ENCODE measurements at places on chromosomes 12 and 14.

GRCh38 chr14:101845896-101846295 lies 84.4 kb downstream of the PPP2R5C start:
- DNase-seq: no peak

GRCh38 chr14:96725232-96725631 lies 72.0 kb upstream of the VRK1 start:
- DNase-seq: no peak

DNA sequence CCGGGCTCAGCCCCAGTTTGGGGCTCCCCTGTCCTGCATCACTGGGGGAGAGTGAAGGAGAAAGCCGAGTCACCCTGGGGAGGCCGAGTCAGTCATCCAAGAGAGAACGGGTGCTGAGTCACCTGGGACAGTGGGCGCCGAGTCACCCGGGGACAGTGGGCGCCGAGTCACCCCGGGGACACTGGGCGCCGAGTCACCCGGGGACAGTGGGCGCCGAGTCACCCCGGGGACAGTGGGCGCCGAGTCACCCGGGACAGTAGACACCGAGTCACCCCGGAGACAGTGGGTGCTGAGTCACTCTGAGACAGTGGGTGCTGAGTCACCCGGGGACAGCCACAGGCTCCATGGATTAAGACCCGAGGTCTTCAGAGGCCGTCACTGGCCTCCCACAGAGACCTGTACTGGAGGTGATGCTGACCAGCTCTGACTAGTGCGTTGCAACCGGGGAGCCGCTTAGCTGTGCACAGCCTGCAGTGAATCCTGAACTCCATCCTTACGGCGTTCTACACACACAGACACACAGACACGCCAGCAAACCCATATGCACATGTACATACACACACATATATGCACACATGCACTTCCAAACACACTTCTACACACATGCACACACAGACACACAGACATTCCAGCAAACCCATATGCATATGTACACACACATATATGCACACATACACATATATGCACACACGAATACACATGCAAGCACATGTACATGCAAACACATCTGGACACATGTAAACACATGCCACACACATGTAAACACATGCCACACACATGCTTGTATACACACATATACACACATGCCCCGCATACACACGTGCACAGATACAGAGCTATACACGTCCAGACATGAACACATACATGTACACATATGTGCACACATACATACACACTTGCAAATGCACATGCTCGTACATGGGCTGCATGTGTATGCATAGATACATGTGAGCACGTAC lies 64.9 kb upstream of the GALNT9 start:
- DNase-seq: no peak

DNA sequence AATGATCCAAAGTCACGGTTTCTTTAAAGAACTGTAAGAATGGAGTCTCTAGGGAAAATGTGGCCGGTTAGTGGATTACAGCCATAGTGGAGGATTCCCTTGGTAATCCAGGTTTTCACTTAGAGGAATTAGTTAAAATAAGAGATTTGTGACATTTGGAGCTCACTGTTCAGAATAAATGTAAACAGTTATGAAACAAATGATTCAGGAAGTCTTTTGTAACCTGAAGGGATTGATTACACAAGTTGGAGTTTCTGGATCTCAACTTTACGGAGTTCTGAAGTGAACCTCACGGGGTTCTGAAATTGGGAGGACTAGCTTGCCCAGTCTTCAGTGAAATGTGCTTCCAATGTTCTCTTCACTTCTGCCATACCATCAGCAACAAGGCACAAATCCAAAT lies 234.4 kb upstream of the FKBP4 start:
- no peak for DNase-seq

GRCh38 chr12:75754698-75755097 lies 243.3 kb upstream of the KRR1 start:
- DNase-seq: no peak

DNA sequence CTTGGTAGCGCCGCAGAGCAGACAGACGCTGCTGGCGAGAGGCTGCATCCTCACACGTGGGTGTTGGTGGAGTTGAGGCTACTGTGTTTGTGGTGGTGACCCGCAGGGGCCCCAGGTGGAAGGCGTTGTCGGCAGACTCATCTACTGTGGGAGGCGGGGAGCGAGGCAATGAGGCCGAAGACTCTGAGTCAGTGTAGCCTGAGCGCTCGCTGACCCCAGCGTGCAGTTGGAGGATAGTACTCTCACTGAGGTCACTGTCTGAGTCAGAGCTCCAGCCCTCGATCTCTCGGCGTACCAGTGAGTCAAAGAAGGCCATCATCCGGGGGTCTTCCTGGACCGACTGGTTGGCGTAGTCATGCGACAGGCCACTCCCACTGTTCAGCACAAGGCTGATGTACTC lies 76.0 kb upstream of the ACTN1 start:
- no peak for DNase-seq

GRCh38 chr14:72699852-72700257 lies 194.0 kb downstream of the DPF3 start:
- no peak for DNase-seq

DNA sequence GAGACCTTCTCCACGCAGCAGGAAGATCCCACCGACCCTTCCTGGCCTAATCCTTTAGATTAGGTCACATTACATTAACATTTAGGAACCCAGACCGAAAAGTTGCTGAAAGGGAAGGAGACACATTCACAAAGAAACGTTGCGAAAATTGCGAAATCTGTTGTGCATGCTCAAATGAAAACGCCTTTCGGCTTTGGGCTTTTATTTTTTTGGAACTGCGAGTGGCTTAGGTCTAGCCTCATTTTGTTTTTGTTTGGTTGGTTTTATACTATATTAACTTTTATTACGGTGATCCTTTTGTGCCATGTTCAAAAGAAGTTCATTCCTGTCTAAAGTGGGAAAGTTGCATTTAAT lies 1.5 kb downstream of the MYF6 start:
- no peak for DNase-seq

GRCh38 chr12:126362493-126362892 lies 1297.3 kb downstream of the AACS start:
- no peak for DNase-seq

GRCh38 chr14:100593751-100594624 lies 6.8 kb upstream of the BEGAIN start:
- no peak for DNase-seq

GRCh38 chr14:50069325-50069724 lies 47.0 kb downstream of the VCPKMT start:
- DNase-seq: no peak

DNA sequence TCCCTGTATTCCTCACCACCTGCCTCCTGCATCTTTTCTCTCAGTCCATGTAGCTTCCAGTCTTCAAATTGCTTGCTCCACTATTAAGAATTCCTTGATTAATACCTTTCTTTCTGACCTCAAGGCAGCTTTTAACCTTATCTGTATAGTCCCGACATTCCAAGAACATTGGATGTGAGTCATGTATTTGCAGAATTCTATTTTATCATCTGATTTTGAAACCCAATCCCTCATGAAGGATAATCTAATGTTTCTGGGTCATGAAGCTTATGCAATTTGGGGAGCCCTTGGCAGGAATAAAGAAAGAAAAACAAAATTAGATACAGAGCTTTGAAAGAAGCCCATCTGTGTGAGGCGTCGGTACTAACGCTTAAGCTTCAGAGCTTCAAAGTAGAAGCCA lies 63.4 kb upstream of the CCND2 start:
- no peak for DNase-seq

- DNase-seq: peak; percentile 27
Observed at GRCh38 chr12:27652174-27652763, 44.0 kb upstream of the REP15 start.

GRCh38 chr14:68346556-68347343 lies 446.1 kb downstream of the ZFP36L1 start:
- DNase-seq: no peak

- DNase-seq: peak; percentile 45
Observed at GRCh38 chr12:71846322-71846940, 6.9 kb downstream of the TBC1D15 start.

DNA sequence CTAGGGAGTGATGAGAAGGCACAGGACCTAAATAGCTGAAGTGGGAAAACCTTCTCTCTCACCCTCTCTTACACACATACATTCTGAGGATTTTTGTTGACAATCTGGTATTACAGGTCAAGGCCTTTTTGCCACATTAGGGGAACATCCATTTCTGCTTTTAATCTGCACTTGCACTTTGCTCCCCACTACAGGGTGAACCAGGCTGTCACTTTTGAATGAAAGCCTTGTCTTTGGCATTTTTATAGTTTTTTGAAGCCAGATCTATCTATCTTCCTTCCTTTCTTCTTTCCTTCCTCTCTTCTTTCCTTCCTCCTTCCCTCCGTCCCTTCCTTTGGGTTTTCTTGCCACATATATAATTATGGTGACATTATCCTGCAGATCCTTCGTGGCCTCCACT lies 165.9 kb upstream of the OTX2 start:
- DNase-seq: no peak

DNA sequence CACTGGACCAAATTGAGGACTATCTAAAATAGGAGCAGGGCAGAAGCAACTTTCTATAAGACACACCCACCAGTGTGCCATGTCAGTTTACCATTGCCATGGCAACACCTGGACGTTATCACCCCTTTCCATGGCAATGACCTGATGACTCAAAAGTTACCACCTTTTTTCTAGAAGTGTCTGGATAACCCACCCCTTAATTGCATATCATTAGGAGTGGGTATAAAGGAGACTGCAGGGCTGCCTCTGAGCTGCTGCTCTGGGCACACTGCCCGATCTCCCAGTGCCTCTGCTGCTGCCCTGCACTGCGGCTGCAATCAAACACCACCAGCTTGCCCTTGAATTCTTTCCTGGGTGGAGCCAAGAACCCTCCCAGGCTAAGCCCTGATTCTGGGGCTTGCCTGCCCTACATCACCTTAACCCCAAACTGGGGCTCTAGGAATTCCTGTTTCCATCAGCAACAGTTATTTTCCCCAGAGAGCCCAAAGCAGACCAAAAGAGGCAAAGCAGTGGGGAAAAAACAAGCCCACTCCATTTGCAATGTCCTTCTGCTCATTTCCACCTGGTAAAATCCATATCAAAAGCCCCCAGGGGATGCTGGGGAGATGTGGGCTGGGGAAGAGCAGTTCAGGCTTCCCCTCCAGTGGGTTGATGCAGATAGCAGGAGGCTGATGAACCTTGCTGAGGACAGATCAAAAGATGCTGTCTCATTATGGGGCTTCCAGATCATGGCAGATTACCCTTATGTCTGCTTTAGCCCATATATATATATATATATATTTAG lies 129.5 kb upstream of the NCOR2 start:
- DNase-seq: no peak

DNA sequence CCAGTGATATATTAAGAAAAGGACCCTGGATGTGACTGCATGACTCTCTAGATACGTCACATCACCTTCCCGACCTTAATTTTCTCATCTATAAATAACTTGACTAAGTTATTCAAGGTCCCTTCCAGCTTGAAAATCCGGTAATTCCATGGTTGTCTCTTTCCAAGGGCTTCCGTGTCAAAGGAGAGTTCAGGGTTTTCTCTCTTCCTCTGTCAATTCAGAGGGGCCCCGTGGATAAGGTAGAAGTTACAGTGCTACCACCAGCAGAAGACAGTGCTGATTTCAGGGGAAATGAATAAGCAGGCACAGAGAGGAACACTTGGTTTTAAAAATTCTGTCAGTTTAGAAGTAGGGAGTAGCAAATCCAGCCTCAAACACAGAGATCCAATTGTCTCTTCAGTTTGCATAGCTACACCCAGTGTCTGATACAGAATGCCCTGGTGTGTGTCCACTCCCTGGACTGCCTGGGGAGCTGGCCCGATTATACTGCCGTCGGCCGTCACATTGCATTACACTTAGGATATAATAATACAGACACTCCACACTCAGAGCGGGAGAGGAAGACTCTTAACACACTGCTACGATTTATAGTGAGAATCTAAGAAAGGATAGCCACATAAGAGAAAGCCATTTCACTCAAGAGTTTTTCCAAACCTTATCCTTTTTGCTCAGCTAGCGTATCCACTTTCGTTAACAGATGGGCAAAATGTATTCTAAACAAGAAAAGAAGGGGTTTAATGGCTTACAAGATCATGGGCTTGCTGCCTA lies 54.7 kb upstream of the GTF2A1 start:
- no peak for DNase-seq

GRCh38 chr12:47982311-47982710 lies 18.9 kb downstream of the TMEM106C start:
- DNase-seq: no peak

DNA sequence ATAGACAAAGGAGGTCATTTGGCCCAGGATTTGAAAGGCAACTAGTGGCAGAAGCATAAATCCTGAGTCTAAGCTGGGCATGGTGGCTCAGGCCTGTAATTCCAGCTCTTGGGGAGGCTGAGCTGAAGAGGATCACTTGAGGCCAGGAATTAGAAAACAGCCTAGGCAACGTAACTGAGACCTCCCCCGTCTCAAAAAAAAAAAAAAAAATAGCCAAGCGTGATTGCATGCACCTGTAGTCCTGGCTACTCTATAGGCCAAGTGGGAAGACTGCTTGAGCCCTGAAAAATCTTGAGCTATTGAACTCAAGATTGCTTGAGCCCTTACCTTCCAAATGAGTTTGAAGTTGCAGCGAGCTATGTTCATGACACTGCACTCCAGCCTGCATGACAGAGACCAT lies 7.8 kb downstream of the GON7 start:
- no peak for DNase-seq

DNA sequence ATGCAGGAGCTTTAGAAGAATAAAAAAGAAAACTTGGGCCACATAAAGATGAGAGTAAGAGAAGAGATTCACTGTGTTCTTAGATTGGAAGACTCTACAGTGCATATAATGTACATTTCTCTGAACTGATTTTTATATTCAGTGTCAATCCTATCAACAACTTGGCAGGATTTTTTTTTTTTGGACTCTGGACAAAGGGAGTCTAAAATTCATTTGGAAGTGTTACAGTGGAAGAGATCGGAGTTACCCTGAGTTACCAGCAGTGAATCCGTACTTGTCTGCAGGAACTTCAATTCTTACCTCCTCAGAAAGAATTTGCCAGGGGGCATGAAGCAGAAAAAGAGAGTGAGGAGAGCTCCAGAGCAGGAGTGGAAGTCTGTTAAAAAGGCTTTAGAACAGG lies 24.0 kb downstream of the SERPINA11 start:
- no peak for DNase-seq

Data from CD4-positive, alpha-beta memory T cell (primary cell).